ENCODE measurements at places on chromosomes 3 and 15.

DNA sequence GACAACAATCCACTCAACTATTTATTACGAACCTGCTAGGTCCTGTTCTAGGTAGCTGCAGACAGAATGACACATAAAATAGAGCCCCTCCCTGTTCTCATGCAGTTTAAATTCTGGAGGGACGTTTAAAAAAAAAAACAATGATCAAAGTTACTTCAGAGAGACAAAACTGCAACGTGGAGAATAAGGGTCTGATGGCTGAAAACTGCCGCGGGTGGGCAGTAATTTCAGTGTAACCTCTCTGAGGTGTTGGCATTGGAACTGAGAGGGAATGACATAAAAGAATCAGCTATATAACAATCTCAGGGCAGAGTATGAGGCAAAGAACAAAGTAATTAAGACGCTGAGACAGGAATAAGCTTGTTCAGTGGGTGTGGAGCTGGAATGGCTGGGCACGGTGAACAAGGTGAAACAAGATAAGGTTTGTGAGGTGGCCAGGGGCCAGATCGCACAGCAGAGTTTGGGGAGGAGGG lies 19.5 kb downstream of the TBL1XR1 start:
- no peak for DNase-seq

GRCh38 chr15:51374131-51374530 lies 32.7 kb downstream of the GLDN start:
- no peak for DNase-seq

GRCh38 chr3:167978071-167978470 lies 117.7 kb downstream of the GOLIM4 start:
- DNase-seq: no peak

DNA sequence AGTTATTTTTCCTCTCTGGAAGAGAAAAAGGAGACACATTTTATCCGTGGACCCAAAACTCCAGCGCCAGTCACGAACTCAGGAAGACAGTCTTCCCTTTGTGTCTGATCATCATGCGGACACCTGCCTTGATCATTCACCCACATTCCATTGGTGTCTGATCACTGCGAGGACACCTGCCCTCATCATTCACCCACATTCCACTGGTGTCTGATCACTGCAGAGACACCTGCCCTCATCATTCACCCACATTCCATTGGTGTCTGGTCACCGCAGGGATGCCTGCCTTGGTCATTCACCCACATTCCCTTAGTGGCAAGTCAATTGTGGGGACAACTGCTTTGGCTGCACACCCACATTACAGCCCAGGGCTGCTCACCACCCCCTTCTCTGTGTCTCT lies 148.9 kb downstream of the ROBO1 start:
- no peak for DNase-seq

All from suprapubic skin (tissue), 4 donors.